ENCODE measurements at places on chromosomes 4 and X.

- H3K36me3 ChIP-seq: no peaks in the 10 kb centered on the region
- H3K4me1 ChIP-seq: no peaks in the 10 kb centered on the region
- DNase-seq: no peak
These were observed 47.5 kb upstream of the FAM120C start for GRCh38 chrX:54230435-54231148.

DNA sequence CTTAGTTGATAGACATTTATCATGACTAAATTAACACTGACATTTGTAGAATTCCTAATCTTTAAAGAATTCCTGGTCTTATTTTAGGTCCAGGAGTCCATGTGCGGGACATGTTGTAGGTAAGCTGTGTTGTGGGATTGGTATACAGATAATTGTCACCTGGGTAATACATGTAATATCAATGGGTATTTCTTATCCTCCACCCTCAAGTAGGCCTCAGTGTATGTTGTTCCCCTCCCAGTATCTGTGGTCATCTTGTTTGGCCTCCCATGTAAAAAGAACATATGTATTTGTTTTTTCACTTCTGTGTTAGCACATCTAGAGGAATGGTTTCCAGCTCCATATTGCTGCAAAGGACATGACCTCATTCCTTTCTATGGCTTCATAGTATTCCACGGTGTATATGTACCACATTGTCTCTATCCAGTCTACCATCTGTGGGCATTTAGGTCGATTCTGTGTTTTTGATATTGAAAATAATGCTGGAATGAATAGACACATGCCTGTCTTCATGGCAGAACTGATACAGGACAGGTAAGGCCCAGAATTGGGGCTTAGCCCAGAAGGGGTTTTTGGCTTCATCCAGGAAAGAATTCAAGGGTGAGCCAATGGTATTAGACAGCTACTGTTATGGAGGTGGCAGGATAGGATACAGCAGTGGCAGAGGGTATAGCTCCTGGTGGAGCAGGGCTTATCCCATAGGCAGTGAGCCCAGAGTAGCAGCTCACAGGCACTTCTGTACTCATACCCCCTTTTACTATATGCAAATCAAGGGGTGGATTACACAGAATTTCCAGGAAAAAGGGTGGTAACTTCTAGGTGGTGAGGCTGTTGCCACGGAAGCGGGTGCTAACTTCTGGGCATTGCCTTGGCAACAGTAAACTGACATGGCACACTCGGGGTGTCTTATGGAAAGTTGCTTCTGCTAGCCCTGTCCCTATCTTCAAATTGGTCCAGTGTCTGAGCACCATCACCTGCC is 66.1 kb upstream of the WDR1 start:
- no peaks in the 10 kb centered on the region for H3K36me3 ChIP-seq
- H3K4me3 ChIP-seq: no peak overlapping the region
- no peak for DNase-seq
- no peaks in the 10 kb centered on the region for H3K27me3 ChIP-seq
- H3K27ac ChIP-seq: no peak overlapping the region

GRCh38 chrX:136251041-136251991 is at the start of gene MAP7D3:
Gene MAP7D3, minus strand, starts transcription at chrX:136251400. Its CDS starts 42 bp downstream, at chrX:136251358.
- no peaks in the 10 kb centered on the region for H3K4me1 ChIP-seq
- peak; percentile 78 for DNase-seq
- H3K27ac ChIP-seq: peak within 1 kb of the TSS; percentile 42
- H3K4me3 ChIP-seq: peak within 1 kb of the TSS; percentile 68
- H3K27me3 ChIP-seq: no peaks in the 10 kb centered on the region

DNA sequence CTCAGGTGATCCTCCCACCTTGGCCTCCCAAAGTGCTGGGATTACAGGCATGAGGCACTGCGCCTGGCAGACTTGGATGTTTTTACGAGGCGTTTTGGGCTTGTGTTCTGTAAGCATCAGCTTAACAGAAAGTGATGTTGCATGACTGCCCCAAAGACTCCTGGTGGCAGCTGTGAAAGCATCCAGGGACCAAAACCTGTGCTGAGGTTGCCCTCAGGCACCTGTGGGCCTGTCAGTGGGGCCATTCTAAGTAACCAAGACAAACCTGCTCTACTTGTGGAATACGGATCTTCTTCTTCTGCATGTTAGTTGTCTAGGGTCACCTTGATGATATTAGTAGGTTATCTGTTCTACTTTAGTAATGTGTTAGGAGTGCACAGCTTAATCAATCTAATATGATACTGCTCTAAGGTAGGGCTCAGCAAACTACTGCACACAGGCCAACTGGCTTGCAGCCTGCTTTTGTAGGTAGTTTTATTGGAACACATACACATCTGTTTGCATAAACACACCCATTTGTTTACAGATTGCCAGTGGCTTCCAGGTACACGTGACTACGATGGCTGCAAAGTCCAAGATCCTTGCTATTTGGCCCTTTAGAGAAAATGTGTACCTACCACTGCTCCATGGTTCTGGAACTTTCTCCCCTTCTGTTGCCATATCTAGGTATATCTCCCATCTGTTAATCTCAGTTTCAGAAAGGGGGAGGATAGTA is 136.7 kb downstream of the GPR143 start:
- DNase-seq: peak; percentile 61
- H3K27ac ChIP-seq: peak overlapping the region; percentile 63
- no peaks in the 10 kb centered on the region for H3K36me3 ChIP-seq
- H3K4me1 ChIP-seq: peaks cover 5% of the 10 kb centered on the region

GRCh38 chrX:107731831-107732502 is 43.6 kb downstream of the TSC22D3 start:
- H3K27me3 ChIP-seq: no peaks in the 10 kb centered on the region
- H3K27ac ChIP-seq: no peak overlapping the region
- H3K4me3 ChIP-seq: no peak overlapping the region
- no peaks in the 10 kb centered on the region for H3K36me3 ChIP-seq

DNA sequence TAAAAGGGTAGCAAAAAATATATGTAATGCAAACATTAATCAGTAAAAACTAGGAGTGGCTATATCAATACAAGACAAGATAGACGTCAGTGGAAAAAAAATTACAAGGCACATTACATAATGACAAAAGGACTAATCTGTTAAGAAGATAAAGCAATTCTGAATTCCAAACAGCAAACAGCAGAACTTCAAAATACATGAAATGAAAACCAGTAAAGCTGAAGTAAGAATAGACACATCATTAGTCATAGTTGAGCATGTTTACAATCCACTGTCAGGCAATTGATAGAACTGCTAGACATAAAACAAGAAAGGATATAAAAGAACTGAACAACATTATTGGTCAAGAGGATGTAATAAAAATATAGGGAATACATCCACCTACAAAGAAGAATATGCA is 12.2 kb downstream of the SULT1B1 start:
- no peaks in the 10 kb centered on the region for H3K36me3 ChIP-seq
- no peak for DNase-seq
- no peaks in the 10 kb centered on the region for H3K4me1 ChIP-seq
- H3K4me3 ChIP-seq: no peak overlapping the region
- H3K27me3 ChIP-seq: no peaks in the 10 kb centered on the region

GRCh38 chr4:158914218-158914617 is 145.4 kb downstream of the FNIP2 start:
- H3K4me3 ChIP-seq: no peak overlapping the region
- H3K27ac ChIP-seq: no peak overlapping the region
- H3K4me1 ChIP-seq: no peaks in the 10 kb centered on the region

GRCh38 chrX:143754183-143754582 is 33.6 kb upstream of the SPANXN2 start:
- H3K4me3 ChIP-seq: no peak overlapping the region
- no peaks in the 10 kb centered on the region for H3K4me1 ChIP-seq
- H3K27me3 ChIP-seq: no peaks in the 10 kb centered on the region
- H3K36me3 ChIP-seq: no peaks in the 10 kb centered on the region
- H3K27ac ChIP-seq: no peak overlapping the region
- no peak for DNase-seq

- H3K27me3 ChIP-seq: no peaks in the 10 kb centered on the region
- no peaks in the 10 kb centered on the region for H3K36me3 ChIP-seq
- peaks cover 23% of the 10 kb centered on the region for H3K4me1 ChIP-seq
- H3K27ac ChIP-seq: no peak overlapping the region
These were observed 21.0 kb downstream of the MSN start for GRCh38 chrX:65688403-65688871.

- DNase-seq: no peak
- H3K27ac ChIP-seq: peak overlapping the region; percentile 100
These were observed 464 bp downstream of the RASGEF1B start for GRCh38 chr4:81471298-81471587.

- DNase-seq: no peak
- no peaks in the 10 kb centered on the region for H3K27me3 ChIP-seq
- no peaks in the 10 kb centered on the region for H3K4me1 ChIP-seq
- H3K36me3 ChIP-seq: no peaks in the 10 kb centered on the region
- no peak overlapping the region for H3K4me3 ChIP-seq
- H3K27ac ChIP-seq: no peak overlapping the region
These were observed 77.0 kb upstream of the STX18 start for GRCh38 chr4:4618847-4619246.

DNA sequence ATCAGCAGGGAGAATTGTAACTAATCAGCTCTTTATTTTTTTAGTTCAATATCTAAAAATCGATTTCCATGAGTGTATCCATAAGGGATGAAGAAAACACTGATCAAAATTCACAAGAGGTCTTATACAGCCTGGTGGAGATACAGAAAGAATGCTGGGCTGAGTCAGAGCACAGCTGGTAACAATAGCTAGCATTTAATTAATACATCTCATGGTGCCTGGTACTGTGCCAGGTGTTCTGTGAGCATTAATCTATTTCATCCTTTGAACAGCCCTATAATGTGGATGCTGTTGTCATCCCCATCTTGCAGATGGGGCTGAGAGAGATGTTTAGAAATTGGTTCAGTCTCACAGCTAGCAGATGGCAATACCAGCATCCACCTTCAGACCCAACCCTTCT is 250.9 kb upstream of the RPS6KA3 start:
- H3K4me1 ChIP-seq: no peaks in the 10 kb centered on the region
- no peaks in the 10 kb centered on the region for H3K36me3 ChIP-seq
- DNase-seq: no peak
- no peaks in the 10 kb centered on the region for H3K27me3 ChIP-seq
- H3K27ac ChIP-seq: no peak overlapping the region

DNA sequence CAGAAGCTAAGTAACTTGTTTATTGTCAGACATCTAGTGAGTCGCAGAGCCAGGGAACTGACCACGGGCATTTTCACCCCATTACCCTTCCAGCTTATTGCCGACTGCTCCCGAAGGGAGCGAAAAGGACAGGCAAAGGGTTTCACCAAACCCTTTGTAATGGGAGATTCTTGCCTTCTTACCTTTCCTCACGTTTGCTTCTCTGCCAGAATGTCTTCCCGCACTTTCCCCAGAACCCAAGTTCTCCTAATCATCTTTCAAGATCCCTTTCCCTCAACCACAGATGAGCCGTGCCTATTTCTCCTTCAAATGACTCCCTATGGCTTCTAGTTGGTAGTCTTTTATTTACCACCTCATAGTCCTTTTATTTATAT is 520 bp upstream of the SRP72 start:
- H3K27ac ChIP-seq: peak overlapping the region; percentile 63
- peak overlapping the region; percentile 90 for H3K4me3 ChIP-seq
- peaks cover 12% of the 10 kb centered on the region for H3K4me1 ChIP-seq
- H3K27me3 ChIP-seq: no peaks in the 10 kb centered on the region

DNA sequence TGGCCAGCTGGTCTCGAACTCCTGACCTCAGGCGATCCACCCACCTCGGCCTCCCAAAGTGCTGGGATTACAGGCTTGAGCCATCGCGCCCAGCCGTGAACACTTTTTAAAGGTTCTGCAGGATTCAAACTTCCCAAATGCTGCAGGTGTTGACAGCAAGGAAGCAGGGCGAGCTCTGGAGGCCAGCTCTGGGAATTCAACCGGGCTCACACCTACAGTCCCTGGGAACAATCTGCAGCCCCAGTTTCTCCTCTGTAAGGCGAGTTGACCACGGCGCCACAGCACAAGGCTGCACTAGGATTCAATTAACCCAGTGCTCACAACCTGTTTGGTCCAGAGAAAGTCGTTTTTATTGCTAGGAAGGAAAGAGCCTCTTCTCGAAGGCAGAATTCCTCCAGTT is 1.6 kb downstream of the MTNR1A start:
- H3K36me3 ChIP-seq: no peaks in the 10 kb centered on the region
- H3K27ac ChIP-seq: no peak overlapping the region
- H3K4me3 ChIP-seq: no peak overlapping the region
- DNase-seq: no peak
- no peaks in the 10 kb centered on the region for H3K4me1 ChIP-seq

DNA sequence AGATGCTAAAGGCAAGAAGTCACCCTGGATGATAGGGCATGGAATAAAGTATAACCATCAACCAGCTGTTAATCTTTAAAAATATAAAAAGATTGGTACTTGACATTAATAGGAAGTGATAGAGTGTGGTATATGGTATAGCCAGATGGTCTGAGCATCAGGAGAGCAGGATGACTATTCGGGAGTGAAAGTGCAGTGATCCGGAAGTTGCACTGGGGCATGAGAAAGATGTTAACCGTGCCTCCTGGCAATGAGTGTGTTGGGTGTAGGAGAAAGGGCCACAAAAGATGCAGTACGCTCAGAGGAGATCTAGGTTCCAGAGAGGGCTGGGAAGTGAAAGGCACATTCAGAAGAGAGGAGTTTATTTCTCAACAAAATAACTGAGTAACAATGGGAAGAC is 65.0 kb downstream of the TSPAN7 start:
- H3K27ac ChIP-seq: no peak overlapping the region
- H3K36me3 ChIP-seq: no peaks in the 10 kb centered on the region
- H3K4me1 ChIP-seq: no peaks in the 10 kb centered on the region
- no peak for DNase-seq
- no peak overlapping the region for H3K4me3 ChIP-seq
- H3K27me3 ChIP-seq: no peaks in the 10 kb centered on the region

DNA sequence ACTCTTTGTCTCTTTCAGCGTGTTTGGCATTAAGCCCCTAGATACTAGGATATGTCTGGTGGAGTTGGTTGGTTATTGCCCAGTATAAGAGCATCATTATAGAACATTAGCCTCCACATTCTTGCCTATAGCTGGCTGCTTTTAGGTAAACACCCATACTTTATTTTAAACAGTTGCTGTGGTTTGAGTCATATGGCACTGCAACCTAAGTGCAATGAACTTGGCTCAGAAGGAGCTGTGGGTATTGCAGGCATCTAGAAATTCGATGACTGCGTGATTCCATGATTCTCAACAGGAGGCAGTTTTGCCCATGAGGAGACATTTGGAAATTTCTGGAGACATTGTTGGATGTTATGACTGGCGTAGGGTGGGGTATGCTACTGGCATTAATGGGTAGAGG is 49.5 kb downstream of the DCLK2 start:
- no peaks in the 10 kb centered on the region for H3K27me3 ChIP-seq
- H3K4me3 ChIP-seq: no peak overlapping the region
- no peak for DNase-seq
- H3K27ac ChIP-seq: no peak overlapping the region
- no peaks in the 10 kb centered on the region for H3K36me3 ChIP-seq

DNA sequence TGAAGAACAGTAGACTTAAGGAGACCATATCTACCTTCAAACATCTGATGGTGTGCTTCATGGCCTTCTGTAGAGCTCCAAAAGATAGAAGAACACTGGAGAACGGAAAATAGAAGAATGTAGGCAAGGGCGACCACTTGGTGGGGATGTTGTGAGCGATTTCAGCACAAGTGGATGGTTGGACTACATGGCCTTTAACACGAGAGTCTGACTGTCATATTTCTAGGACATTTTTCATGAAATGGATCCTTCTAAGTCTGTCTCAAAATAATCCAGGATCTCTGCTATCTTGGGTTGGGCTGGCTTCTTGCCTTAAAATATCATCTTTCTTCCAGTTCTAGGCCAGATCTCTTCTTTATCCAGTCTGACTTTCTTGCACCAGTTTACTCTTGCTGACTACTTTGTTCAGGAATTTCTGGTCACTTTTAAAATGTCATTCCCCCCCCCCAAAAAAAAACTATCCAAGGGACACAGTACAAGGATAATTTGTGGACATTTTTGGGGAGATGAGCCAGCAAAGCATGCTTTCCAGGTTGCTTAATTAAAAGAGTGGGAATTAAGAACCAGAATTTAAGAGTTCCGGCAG is 1.2 kb upstream of the MID1IP1 start:
- H3K27ac ChIP-seq: no peak overlapping the region
- peak; percentile 46 for DNase-seq
- no peak overlapping the region for H3K4me3 ChIP-seq
- no peaks in the 10 kb centered on the region for H3K36me3 ChIP-seq

Data from right lobe of liver (tissue), 6 donors.